ENCODE measurements at places on chromosomes 7 and 10. TPM values are rescaled to one million over a fixed set of nuclear protein-coding genes. Genes with fewer than 3 reads are reported as not detected.

DNA sequence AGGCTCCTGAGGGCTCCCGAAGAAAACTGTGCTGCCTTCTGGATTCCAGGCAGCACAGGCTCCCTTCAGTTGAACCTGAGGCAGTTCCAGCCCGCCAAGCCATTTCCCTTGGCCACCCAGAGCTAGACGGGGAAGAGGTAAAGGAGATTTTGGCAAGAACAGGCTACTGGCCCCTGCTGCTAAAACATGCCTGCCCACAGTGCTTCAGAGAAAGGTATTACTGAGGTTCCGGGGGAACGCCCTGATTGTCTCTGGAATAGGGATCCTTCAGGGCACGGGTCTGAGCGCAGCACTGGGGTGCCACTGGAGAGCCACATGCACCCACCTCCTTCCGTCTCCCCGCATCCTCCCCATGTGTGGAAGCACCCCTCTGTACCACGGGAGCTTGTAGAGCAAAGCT, 247.4 kb downstream of the BAMBI start:
- no peak for DNase-seq

- DNase-seq: no peak
Measured at GRCh38 chr7:134941952-134942351, 44.4 kb upstream of the AGBL3 start.

- DNase-seq: no peak
Measured at GRCh38 chr10:120478386-120478785, 21.4 kb downstream of the PLPP4 start.

- no peak for DNase-seq
Measured at GRCh38 chr7:106563466-106564150, 97.3 kb downstream of the CCDC71L start.

- DNase-seq: no peak
Measured at GRCh38 chr7:30562498-30562897, 32.2 kb upstream of the GARS1 start.

Gene NKX6-2
- 5.9 TPM for polyA plus RNA-seq

Gene KLF14
- polyA plus RNA-seq: not detected
